ENCODE measurements at places on chromosomes 12 and 14.
A peak's percentile ranks its signal among the peaks of the same experiment; 100 is the strongest.

GRCh38 chr12:98582093-98582492, 11.4 kb upstream of the SLC25A3 start:
- no peak overlapping the region for H3K4me3 ChIP-seq
- H3K4me1 ChIP-seq, result no peaks in the 10 kb centered on the region
- H3K36me3 ChIP-seq, result no peaks in the 10 kb centered on the region
- DNase-seq, result no peak
- H3K27ac ChIP-seq, result no peak overlapping the region

- H3K36me3 ChIP-seq, result no peaks in the 10 kb centered on the region
- no peak for DNase-seq
- H3K27ac ChIP-seq, result no peak overlapping the region
- H3K27me3 ChIP-seq, result no peaks in the 10 kb centered on the region
- H3K4me3 ChIP-seq, result no peak overlapping the region
These were observed 31.1 kb downstream of the ATF7 start for GRCh38 chr12:53594897-53595615.

DNA sequence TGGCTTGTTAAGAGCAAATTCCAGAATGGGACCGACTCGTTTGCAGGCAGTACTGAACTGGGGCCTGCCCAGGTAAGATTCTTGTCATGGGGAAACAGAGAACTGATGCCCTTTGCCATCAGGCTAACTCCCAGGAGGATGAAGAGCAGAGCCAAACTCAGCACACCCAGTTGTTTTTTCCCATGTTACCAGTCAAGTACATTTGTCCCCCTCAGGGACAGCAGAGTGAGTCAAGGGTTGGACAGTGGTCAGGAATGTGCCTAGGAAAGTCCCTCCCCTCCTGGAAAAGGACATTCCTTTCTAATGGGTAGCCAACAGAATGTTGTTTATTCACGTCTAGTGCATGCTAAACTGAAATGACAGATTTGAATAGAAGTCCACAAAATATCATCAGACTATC, 1.6 kb downstream of the ART4 start:
- H3K36me3 ChIP-seq, result no peaks in the 10 kb centered on the region
- DNase-seq, result peak; percentile 76
- no peaks in the 10 kb centered on the region for H3K27me3 ChIP-seq
- peak overlapping the region; percentile 40 for H3K27ac ChIP-seq
- no peak overlapping the region for H3K4me3 ChIP-seq

- DNase-seq, result no peak
- H3K27me3 ChIP-seq, result no peaks in the 10 kb centered on the region
- no peaks in the 10 kb centered on the region for H3K36me3 ChIP-seq
- no peaks in the 10 kb centered on the region for H3K4me1 ChIP-seq
These were observed 57.6 kb upstream of the OTOGL start for GRCh38 chr12:80041692-80042091.

- H3K4me1 ChIP-seq, result peaks cover 11% of the 10 kb centered on the region
- DNase-seq, result peak; percentile 66
- H3K27me3 ChIP-seq, result peaks cover 10% of the 10 kb centered on the region
- no peaks in the 10 kb centered on the region for H3K36me3 ChIP-seq
- no peak overlapping the region for H3K27ac ChIP-seq
These were observed 340.0 kb upstream of the SFSWAP start for GRCh38 chr12:131370791-131371347.

DNA sequence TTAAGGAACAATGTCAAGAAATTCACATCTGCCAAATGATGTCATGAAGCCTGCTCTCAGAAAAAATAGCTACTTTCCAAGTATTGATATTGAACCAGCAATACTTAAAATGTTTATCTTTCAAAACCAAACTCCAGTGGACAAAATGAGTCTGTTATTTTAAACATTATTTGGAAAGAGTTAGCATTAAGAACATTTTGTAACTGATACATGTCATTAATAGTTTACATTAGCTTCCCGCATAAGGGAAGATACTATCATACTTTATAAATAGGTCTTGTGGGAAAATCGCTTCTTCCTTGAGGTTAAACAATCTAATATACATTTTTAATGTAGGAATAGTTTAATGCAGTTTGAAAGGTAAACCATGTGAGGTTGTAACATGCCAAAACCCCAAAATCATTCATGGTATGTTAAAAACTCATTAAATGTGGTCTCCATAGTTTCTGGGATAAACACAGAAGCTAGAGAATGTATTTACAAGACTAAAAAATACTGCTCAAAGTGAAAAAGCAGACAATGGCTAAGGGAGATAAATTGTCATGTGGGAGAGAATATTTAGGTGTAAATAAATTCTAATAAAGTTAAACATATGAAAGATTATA, 73.4 kb upstream of the ATP2B1 start:
- DNase-seq, result no peak
- H3K27me3 ChIP-seq, result no peaks in the 10 kb centered on the region
- H3K4me1 ChIP-seq, result peaks cover 5% of the 10 kb centered on the region
- no peaks in the 10 kb centered on the region for H3K36me3 ChIP-seq

DNA sequence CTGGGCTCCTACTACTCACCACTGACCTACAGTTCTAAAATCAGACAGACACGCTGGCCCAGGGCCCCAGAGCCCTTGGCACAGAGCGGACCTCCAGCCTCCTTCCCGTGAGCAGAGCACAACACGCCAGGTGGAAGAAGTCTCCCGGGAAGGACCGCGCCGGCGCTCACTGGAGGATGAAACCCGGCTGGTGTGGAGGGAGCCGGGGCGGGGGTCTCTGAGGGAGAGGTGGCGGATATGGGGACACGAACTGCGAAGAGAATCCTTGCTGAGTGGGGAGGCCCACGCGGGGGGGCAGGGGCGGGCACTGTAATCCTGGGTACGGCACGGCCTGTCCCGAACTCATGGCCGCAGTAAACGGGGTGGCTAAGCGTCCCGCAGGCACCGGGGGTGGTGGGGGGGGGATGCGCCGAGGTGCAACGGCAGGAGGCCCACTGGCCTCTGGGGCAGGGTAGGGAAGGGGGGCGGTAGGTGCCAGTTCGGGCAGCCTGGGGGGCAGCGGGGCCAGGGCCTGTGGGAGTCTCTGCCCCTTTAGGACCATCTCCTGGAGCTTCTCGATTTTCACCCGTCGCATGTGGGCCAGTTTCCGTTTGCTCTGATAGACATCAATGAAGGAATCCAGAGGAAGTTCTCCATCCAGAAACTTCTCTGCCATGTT, 28.8 kb downstream of the VPS37B start:
- no peak overlapping the region for H3K4me3 ChIP-seq
- no peak overlapping the region for H3K27ac ChIP-seq
- H3K4me1 ChIP-seq, result peaks cover 66% of the 10 kb centered on the region
- H3K36me3 ChIP-seq, result peaks cover 48% of the 10 kb centered on the region
- no peaks in the 10 kb centered on the region for H3K27me3 ChIP-seq
- DNase-seq, result peak; percentile 66

DNA sequence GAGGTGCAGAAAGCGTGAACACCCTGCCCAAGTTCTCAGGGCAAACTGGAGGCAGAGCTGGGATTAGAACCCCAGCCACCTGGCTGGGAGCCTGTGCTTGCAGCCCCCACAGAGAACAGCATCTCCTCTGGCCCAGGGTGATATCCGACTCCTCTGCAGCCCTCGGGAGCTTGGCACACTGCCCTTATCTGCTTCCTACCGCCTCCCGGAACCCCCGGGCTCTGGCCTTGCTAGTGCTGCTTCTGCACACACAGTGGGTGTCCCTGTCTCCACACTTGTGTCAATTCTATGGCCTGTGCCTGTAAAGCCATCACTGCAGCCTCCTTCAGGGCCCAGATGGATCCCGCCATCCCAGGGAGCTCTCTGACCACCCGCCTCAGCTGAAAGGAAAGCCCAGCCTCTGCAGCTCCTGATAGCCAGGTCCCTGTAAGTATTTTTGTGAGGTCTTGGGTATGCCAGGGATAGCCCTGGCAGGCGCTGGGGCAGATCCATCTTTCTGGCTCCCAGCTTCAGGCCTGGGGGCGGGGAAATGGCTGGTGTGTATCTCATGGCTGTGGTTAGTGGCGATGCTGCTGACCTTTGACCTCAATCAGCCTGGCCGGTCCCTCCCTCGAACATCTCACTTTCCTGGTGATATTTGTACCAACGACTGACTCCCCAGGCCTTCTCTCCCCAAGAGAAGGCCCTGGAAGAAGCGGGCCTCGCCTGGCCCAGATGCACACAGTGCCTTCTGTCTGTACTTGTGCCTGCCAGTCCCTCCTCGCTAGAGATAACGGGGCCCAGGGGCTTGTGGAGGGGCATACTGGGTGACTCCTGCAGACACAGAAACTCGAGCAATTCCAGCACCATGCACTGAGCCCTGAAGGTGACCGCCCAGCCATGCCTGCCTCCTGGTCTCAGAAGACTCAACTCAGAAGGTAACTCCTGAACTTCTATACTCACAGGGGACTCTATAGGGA, 183.8 kb downstream of the CALM1 start:
- DNase-seq, result no peak
- H3K4me1 ChIP-seq, result no peaks in the 10 kb centered on the region
- H3K27ac ChIP-seq, result no peak overlapping the region
- H3K4me3 ChIP-seq, result no peak overlapping the region

DNA sequence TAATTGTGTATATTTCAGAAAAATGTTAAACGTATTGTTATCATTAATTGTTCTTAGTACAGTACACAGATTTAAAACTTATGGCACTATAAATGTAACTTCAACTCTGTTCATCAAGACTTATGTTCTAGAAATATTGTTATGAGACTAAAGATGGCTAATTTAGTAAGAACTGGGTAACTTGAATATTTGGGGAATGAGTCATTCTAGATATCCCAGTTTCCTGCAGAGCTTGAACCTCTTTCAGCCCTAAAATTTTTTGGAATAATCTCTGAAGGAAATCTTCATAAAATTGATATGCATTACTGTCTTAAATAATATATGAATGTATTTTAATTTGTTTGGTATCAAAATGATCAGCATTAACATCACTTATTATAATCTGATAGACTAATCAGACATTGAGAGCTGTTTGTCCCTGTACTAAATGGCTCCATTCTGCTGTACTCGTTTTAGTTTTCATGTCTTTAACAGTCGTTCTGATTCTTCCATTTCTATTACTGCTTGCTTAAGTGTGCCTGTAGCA, 87.1 kb downstream of the VEZT start:
- H3K4me3 ChIP-seq, result no peak overlapping the region
- no peaks in the 10 kb centered on the region for H3K27me3 ChIP-seq
- no peaks in the 10 kb centered on the region for H3K4me1 ChIP-seq
- H3K36me3 ChIP-seq, result peaks cover 36% of the 10 kb centered on the region
- DNase-seq, result no peak

DNA sequence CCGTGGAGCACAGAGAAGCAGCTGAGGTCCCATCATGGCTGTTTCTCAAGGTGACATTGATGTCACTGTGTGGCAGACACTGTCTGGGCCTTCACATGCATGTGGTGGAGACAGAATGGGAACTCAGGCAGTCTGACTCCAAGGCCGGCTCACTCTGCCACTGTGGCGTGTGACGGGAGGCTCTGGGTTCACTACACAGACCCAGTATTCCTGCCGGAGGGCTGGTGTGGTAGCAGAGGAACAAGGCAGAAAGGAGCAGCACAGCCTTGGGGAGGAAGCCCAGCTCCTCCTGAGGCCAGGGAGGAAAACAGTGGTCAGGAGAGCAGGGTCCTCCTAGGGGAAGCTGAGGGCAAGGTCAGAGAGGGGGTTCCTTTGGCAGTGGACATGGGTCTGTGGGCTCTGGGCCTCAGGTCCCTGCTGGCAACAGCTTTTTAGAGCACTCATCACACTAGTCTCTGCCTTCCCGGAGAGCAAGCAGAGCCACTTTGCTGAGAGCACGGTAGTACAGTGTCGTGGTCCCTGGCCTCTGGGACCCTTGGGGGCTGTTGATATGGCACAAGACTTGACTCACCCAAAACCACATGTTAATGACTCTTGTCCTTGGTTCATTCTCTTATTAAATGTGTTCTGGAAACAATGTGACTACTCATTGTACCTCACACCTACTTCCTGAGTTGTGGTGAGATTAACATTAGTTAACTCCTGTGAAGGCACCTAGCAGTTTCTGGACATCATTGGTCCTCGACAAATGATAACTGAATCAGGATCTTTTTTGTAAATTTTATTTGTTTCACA, 21.3 kb downstream of the DCAF4 start:
- H3K4me1 ChIP-seq, result no peaks in the 10 kb centered on the region
- no peak overlapping the region for H3K27ac ChIP-seq
- peaks cover 75% of the 10 kb centered on the region for H3K36me3 ChIP-seq
- no peak for DNase-seq
- no peaks in the 10 kb centered on the region for H3K27me3 ChIP-seq
- no peak overlapping the region for H3K4me3 ChIP-seq

- H3K4me3 ChIP-seq, result no peak overlapping the region
- H3K27ac ChIP-seq, result no peak overlapping the region
- DNase-seq, result no peak
- no peaks in the 10 kb centered on the region for H3K36me3 ChIP-seq
- H3K27me3 ChIP-seq, result no peaks in the 10 kb centered on the region
These were observed 520.2 kb downstream of the FLRT2 start for GRCh38 chr14:86050072-86050683.

GRCh38 chr14:91509083-91509877, 830 bp downstream of the PPP4R3A start:
- no peaks in the 10 kb centered on the region for H3K27me3 ChIP-seq
- peak overlapping the region; percentile 99 for H3K27ac ChIP-seq
- peaks cover 33% of the 10 kb centered on the region for H3K4me1 ChIP-seq
- H3K4me3 ChIP-seq, result peak overlapping the region; percentile 92
- H3K36me3 ChIP-seq, result no peaks in the 10 kb centered on the region
